Adipocyte (in vitro differentiated cells): ENCODE measurements at places on chromosomes 11 and 22.
A peak's percentile ranks its signal among the peaks of the same experiment; 100 is the strongest.

DNA sequence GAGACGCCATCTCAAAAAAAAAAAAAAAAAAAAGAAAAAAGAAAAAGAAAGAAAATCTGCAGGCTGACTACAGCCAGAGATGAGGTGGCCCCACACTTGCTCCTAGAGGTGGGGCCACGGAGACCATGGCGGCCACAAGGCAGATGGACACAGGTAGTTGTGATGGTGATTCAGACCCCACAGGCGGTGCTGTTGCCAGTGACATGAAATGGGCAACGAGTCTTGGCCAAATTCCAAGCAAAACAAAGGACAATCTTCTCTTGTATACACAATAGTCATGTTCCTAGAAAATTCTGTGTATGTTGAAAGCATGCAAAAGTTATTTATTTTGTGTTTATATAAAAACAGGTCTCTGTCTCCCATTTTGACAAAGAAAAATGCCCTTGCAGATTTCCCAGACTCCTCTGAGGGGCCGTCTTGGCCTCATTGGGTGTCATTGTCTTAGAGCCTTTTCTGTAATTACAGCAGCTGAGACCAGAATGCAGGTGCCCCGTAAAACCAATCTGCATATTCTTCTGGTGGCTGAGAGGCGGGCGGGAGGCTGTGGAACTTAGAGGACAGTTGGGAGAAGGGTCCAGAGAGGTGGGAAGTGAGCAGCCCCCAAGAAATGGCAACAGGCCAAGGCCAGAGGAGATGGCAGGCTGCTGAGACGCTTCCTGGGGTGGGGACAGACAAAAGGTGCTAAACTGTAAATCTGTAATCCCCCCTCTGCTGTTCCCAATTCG is 22.5 kb upstream of the DAGLA start:
- no peak for DNase-seq

GRCh38 chr11:8610532-8611116 is 16.6 kb upstream of the STK33 start:
- DNase-seq: no peak

- no peak for DNase-seq
Observed at GRCh38 chr11:100753172-100753543, 66.1 kb downstream of the ARHGAP42 start.

DNA sequence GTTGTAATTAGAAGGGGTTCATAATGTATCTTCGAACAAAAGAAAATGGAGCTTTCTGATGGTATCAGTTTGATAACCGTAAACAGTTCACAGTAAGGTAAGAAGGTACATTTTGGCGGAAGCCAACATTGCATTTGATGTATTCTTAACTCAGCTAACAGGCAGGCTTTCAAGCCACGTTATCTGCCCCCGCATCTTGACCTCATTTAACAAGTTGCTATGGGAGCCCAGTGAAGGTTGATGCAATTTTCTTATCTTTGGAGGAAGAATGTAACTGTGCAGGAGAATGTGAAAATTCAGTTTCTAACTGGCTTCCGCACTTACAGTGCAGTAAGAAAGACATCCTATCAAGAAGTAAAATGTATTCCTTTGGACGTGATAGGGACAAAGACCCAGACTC is 110.6 kb downstream of the ETS1 start:
- no peak for DNase-seq

DNA sequence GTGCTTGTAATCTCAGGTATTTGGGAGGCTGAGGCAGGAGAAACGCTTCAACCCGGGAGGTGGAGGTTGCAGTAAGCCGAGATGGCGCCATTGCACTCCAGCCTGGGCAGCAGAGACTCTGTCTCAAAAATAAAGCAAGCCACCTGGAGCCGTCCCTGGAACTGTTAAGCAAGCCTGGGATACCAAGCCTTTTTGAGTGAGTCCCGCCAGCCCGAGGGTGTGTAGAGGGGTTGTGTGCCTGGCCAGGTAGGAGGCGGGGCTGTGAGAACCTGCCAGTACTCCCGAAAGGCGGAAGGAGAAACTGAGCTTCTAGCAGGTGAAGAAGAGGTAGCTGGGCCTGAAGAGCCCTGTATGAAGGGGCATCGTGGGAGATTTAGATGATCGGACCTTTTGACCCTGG is 52.4 kb downstream of the TRIOBP start:
- DNase-seq: no peak

GRCh38 chr11:122344215-122344614 is 228.2 kb upstream of the BLID start:
- DNase-seq: peak; percentile 88

DNA sequence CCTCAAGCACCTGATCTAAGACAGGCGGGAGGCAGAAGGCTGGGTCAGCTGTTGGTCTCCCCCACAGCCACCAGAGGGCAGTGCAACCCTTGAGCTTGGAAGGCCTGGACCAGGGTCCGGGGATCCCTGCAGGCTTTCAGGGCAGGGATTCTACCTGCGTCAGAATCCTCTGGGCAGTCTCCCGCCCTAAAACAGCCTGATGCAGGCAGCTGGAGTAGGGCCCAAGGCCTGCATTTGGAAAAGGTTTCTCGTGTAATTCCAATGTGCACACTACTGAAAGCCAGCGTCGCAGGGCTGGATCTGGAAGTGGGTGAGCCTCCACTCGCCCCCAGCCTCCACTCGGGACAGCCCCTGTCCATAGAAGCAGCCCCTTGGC is 31.8 kb downstream of the BID start:
- DNase-seq: peak; percentile 77

DNA sequence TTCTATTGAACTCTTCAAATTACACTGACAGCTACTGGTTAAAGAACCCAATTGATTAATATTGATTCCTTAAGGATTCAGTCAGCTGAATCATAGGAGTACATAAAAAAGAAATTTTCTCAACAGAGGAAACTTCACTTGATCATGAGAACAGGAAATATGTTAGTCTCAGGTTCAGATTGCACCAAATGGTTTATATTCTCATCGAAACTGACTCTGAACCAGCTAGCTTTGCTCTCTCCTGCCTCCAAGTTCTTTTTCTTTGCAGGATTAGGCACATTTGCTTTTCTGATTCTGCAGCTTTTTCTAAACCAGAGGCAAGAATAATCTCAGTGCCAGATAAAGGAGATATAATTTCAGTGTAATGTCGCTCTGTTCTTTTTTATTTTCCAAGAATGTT is 33.2 kb upstream of the CTSC start:
- no peak for DNase-seq

DNA sequence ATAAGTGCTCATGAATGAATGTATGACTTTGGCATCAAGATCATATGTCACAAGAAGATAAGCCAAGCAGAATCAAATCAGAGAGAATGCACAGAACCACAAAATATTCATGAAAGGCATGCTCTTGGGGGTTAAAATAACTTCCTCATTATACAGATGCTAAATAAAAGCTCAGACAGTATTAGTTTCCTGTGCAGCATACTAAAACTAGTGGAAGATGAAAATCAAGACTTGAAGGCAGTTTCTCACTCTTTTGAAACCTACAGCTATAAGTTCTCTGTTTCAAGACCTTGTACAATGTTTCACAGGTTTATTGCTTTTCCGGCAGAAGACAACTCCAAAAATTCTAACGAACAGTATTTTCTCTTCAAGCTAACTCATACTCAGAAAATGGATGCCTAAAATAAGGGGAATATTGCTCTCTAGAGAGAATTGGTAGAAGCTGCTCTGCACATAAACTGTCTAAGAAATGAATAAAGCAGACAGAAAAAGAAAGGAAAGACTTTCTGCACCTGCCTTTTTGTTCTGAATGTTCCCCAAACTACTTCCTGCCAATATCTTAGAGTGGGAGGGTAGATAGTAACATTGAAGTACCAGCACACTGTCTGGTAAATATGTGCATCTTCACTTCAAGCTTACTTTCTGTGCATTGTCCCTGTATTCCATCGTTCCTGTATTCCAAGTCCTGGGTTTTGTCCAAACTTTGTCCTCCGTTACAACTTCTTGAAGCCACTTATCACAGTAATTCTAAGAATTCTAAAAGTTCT is 639.4 kb upstream of the FAT3 start:
- no peak for DNase-seq

- no peak for DNase-seq
Observed at GRCh38 chr11:112004389-112004788, 20.8 kb upstream of the DLAT start.

DNA sequence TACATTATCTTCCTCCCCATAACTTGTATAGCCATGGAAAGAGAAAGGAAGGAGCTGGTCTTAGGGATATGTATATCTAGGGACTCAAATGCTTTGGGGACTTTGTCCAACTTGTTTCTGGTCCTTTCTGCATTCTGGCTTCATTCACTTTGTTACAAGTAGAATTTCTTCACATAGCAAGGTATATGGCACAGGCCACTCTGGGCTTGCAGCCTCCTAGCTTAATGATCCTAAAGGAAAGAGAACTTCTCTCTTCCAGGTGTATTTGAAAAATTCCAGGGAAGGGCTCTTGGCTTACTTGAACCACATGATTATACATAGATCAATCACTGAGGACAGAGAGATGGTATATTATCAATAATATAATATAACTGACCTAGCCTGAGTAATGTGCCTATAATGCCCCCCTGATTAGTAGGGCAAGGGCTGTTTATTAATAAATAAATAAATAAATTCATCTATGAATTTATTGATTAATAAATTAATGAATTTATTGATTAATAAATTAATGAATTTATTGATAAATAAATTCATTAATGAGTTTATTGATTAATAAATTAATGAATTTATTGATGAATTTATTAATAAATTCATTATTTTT is 48.2 kb upstream of the CEP295 start:
- no peak for DNase-seq

GRCh38 chr11:113401718-113402117 is 14.1 kb downstream of the ANKK1 start:
- peak; percentile 19 for DNase-seq

DNA sequence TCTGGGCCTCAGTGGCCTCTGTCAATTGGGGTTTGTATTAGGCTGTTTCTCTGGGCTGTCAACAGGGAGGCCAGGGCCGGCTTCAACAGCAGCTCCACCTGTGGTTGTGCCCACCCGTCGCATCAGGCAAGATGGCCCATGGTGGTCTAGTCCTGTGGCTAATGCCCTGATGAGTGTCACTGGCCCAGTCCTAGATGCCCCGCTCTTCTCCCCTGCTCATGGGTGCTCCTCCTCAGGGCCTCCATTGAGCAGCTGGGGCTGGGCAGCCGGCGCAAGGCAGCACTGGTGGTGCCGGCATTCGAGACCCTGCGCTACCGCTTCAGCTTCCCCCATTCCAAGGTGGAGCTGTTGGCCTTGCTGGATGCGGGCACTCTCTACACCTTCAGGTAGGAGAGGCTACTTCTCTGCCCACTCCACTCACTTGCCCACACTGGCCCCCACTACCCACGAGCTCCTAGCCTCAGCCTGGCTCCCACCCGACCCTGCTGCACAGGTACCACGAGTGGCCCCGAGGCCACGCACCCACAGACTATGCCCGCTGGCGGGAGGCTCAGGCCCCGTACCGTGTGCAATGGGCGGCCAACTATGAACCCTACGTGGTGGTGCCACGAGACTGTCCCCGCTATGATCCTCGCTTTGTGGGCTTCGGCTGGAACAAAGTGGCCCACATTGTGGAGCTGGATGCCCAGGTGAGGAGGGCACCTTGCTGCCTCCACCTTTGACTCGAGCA is 5.4 kb downstream of the LARGE2 start:
- no peak for DNase-seq

GRCh38 chr11:133570376-133570775 is 38.1 kb upstream of the OPCML start:
- DNase-seq: no peak

- DNase-seq: no peak
Observed at GRCh38 chr22:33513388-33514338, 406.6 kb downstream of the LARGE1 start.

GRCh38 chr11:62708793-62709192 is 1.3 kb downstream of the GNG3 start:
- no peak for DNase-seq

DNA sequence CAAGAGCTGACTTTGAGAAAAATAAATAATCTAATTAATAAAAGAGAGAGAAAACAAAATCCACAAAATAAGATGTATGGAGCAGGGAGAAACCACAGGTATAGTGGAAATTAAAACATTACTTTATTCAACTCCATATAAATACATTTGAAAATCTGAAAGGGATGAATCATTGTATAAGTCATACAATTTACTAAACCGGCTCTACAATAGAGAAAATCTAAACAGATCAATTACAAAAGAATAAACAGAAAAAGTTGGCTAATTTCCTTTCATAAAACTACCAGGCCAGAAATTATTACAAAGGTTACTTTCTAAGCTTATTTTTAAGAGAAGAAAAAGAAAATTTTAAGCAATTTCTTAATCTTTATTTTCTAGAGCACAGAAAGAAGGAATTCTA is 51.3 kb upstream of the DRD2 start:
- DNase-seq: no peak

- DNase-seq: no peak
Observed at GRCh38 chr11:33532720-33533385, 167.8 kb downstream of the C11orf91 start.

GRCh38 chr22:45575173-45575572 is 72.5 kb downstream of the FBLN1 start:
- no peak for DNase-seq

DNA sequence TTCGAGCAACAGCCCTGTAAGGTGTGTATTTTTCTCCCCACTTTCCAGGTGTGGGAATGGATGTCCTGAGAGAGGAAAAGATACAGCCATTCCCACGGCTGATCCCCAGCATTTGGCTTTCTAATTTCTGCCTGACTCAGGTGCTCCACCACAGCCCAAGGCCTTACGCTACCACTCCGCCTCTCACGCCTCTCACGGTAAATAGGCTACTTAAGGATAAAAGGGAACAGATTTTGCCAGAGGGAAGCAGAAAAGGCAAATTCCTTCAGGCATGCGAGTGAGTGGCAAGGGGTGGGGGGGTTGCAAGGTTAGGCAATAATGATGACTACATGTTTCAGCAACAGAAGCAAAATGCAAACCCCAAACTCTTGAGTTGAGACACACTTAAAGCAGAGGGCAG is 9.2 kb downstream of the PVALB start:
- DNase-seq: no peak

DNA sequence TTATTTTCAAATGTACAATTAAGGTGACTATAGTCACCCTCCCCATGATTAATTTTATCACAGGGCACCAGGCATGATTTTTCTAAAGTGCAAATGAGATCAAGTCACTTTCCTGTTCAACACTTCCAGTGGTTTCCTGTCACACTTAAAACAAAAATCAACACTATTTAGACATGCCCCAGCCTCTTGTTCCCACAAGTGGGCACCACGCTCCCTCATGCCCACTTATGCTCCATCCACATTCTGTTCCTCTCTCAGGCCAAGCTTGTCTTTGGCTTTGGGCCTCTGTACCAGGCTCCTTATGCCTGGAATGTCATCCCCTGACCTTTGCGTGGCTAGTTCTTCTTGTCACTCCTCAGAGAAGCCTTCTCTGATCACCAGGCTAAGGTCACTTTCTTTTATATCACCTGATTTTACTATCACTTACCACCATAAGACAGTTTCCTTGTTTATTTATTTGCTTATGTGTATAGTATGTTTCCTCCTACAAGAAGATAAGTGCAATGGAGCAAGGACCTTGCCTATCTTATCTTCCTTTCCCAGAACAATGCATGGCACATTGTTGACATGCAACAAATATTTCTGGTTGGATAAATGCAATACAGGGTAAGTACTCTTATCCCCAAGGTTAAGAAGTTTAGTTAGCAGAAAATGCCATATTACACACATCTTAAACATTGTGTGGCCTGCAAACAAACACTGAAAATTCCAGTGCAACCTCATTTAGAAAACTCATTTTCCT is 50.9 kb upstream of the PANX1 start:
- no peak for DNase-seq
